ENCODE measurements at places on chromosomes 7 and 10.

DNA sequence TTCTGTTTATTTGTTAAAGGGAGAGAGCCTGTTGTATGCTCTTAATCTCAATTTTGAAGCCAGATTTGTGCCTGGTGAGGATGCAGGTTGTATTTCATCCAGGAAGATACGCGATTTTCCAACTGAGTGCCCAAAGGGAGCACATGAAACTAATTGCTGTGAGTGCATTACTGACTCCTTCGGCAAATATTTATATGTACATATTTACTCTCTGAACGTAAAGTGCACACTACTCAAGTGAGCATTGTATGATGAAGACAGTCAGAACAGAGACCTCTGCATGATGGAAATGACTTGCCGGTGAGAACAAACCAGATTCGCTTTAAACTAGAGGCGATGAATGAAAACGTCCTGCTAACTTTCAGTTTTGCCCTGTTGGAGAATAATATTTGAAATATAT is 130.1 kb downstream of the MALRD1 start:
- no peak for DNase-seq

- no peak for DNase-seq
These were observed 243.4 kb upstream of the SEMA3C start for GRCh38 chr7:81162234-81162633.

DNA sequence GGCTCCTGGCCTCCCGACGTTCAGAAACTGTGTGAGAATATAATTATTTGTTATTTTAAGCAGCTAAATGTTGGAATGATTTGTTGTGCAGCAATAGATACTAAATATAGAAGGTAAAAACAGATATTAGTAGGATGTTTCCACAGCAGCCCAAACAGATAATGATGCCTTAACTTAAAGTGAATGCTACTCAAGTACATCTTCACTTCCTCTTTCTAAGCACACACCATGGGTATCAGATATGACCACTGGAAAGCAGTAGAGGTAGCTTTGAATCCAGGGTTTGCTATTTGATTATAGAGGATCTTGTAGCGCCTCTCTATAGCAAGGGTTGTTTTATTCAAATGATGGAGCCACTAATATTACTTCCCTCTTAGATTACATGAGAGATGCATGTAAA is 38.2 kb upstream of the BET1 start:
- no peak for DNase-seq

DNA sequence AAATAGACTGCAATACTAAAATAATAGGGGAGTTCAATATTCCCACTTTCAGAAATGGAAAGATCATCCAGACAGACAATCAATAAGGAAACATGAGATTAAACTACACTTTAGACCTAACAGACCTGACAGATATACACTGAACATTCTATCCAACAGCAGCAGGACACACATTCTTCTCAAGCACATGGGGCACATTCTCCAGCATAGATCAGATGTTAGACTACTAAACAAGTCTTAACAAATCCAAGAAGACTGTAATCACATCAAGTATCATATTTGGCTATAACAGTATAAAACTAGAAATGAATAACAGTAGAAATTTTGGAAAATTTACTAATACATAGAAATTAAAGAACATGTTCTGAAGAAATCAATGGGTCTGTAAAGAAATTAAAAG is 458.9 kb upstream of the ANKRD30A start:
- no peak for DNase-seq

DNA sequence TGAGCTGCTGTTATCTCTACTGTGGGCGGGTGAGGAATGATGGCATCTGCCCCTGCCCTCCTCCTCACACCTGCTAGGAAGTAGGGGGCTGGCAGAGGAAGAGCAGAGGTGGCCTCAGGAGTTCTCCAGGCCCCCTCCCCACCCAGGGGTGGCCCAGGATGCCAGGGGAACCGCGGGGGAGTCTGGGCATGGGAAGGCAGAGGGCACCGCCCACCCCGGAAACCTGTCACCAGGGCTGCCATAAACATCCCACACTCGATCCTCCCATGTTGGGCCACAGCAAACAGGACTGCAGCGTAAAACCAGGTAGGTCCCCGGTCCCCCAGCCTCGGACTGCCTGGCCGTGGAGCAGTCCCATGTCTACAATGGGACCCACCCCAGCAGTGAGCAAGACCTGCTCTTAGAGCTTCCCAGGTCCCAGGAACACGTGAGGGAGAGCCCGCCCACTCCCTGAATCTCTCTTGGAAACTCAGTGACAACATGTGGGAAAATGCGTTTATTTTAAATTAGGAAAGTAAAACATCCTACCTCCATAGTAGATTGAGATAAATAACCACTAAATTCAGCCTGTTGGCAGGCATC is 23.4 kb downstream of the EBF3 start:
- no peak for DNase-seq

DNA sequence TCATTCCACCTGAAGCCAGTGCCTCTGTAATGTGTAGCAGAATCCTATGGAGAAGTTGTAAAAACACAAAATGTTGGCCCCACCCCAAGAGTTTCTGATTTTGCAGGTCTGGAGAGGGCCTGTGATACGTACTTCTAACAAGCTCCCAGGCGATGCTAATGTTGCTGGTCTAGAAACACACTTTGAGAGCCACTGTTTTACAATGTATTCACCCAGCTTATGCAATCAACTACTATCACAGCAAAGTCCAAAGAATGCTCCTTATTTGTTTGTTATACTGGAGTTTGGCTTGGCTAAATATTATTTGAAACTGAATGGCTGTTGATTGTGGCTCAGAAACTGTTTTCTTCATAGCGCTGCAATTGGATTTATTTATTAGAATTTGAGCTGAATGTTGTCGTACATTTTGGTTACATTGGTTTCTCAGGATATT is 44.3 kb downstream of the DNAJB9 start:
- no peak for DNase-seq

- DNase-seq, result no peak
These were observed 25.4 kb upstream of the GATAD1 start for GRCh38 chr7:92421676-92422435.

GRCh38 chr10:126583552-126584200 is 86.8 kb downstream of the C10orf90 start:
- no peak for DNase-seq

- DNase-seq, result no peak
These were observed 26.3 kb downstream of the WBP1L start for GRCh38 chr10:102770108-102770482.

- DNase-seq, result no peak
These were observed 60.2 kb downstream of the NRP1 start for GRCh38 chr10:33274096-33274785.

DNA sequence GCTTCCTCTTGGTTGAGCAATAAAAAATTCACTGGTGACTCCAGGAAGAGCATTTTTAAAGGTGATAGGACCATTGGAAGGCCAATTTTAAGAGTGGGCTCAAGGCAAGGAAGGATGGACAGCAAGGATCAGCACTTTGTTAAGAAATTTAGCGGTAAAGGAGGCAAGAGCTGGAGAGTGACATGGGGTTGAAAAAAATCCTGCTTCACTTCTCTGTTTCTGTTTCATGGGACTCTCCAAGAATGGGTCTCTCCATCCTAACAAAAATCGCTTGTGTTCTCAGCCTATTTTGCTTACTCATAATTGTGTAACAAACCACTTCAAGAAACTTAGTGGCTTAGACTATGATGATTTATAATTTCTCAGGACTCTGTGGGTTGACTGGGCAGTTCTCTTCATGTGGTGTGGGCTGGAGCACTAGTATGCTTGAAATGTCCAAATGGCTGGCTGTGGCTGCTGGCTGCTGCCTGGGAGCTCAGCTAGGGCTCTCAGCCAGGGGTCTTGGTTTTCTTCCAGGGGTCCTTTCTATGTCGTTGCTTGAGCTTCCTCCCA is 59.8 kb upstream of the ZNRF2 start:
- DNase-seq, result no peak

GRCh38 chr7:10343108-10343507 is 630.6 kb upstream of the PHF14 start:
- DNase-seq, result no peak

GRCh38 chr7:18893156-18893555 is 224.3 kb downstream of the TWIST1 start:
- no peak for DNase-seq

DNA sequence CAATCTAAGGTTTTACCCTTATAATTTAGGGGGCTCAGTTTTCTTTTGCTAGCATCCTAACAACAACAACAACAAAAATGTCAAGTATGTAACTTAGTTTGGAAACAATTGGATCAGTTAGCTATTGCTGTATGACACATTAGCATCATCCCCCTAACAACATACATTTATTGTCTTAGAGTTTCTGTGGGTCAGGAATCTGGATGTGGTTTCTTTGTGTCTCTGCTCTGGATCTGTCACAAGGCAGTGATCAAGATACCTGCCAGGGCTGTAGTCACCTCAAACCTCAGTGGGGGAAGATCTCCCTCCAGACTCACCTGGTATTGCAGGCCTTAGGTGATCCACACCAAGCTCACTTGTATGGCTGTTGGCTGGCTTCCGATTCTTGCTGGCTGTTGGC is 18.3 kb downstream of the CREB5 start:
- no peak for DNase-seq

GRCh38 chr10:85067955-85068354 is 739.6 kb downstream of the CCSER2 start:
- DNase-seq, result no peak

DNA sequence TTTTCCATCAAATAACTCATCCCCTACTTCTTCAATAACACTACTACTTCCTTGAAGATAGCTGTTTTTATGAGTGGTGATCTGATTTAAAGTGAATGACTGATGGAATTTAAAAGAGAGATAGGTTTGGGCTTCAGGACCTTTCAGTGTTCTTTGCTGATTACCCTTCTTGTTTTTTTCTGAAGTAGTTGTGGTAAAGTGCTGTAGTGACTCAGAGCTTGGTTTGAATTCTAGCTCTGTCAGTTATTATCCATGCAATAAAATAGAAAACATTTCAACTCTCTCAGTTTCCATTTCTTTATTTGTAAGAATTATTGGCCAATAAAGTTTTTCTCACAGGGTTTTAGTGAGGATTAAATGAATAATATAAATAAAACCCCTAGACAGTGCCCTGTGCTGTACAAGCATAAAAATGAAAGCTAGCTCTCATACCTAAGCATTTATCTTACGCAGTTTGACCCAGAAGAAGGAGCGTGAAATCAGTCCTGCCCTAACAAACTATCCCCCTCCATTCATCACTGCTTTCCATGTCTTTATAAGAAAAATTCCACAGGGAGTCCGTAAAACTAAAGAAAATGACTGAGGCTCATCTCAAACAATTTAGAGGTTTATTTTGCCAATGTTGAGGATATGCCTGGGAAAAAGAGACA is 25.1 kb upstream of the AKAP9 start:
- DNase-seq, result no peak

DNA sequence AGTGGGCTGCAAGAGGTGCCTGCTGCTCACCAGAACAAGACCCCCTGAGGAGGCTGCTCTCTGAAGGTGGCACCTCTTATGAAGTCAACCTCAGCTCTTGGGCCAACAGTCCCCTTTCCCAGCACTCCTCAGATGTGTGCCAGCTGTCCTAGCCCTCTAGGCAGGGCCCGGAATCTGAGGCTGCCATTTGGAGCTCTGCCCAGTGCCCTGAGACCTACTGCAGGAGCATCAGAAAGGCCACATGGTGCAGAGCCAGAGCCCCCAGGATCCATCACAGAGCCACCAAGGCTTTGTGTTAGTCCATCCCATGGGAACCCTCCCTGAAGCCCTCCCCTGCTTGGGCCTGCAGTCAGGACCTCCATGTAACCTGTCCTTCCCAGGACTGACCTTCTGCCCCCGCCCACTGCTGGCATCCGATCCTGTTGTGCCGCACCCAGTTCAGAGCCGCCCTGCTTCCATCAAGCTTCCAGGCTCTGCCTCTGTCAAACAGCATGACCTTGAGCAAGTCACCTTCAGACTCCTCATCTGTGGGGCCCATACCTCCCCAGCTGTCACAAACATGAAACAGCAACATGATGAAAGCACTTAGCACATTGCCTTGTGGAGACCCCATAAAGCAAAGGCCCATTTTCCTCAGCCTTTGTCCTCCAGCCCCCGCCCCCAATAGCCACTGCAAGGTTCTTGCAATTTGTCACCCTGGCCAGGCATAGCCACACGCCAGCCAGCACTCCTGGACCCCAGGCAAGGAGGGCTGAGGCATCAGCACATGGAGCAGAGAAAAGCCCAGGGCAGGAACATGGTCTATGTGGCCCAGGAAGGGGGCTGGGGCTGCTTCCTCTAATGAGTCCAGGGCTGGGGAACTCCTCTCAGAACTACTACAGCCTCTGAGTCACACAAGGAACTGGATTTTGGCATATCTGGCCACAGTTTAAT is 51.7 kb downstream of the GRID1 start:
- no peak for DNase-seq

- no peak for DNase-seq
These were observed 753.2 kb downstream of the DNAJB9 start for GRCh38 chr7:109322833-109323232.

GRCh38 chr7:29647020-29647654 is 83.5 kb downstream of the PRR15 start:
- no peak for DNase-seq

DNA sequence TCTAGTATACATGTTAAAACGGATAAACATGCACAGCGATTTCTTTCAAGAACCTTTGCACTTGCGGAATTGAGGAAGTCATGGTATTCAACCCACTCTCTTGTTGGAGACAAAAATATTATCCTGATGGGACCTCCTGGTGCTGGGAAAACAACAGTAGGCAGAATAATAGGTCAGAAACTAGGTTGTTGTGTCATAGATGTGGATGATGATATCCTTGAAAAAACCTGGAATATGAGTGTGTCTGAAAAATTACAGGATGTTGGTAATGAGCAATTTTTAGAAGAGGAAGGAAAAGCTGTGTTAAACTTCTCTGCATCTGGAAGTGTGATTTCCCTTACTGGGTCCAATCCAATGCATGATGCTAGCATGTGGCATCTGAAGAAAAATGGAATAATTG is 6.9 kb downstream of the THNSL1 start:
- no peak for DNase-seq

- DNase-seq, result no peak
These were observed 13.2 kb upstream of the AOC1 start for GRCh38 chr7:150838965-150839650.

- no peak for DNase-seq
These were observed 3.1 kb downstream of the AASS start for GRCh38 chr7:122140918-122141317.

DNA sequence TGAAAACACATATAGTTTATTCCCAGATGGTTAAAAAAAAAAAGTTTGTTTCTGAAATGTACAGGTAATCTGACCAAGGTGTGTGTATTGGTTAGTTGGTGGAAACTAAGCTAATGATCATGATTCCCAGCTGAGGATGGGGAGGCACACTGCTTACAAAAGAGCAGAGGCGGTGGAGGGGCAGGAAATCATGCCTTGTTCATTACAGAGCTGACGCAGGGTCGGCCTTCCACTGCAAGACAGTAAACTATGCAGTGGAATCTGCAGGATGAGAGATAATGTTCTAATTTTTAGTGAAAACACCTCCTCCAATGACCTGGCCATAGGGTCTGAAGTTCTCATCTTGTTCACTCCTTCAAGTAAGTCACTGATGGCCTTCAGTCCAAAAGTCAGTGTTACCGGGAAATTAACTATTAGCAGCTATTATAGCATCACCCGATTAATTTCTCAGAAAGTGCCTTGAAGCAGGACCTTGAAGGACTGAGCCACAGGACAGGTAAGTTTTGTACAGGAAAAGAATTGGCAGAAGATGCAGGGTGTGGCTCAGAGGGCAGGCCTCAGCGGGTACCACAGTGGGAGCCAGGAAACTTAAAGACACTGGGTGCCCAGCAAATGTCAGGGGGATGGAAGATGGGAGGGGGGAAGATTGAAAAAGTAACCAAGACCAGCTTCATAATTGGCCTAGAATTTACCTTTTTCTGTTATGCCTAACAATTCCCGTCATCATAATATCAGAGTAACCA is 36.0 kb downstream of the MYOF start:
- DNase-seq, result peak; percentile 12

- DNase-seq, result no peak
These were observed 94.1 kb downstream of the LRRC4 start for GRCh38 chr7:127937066-127937680.

Measured in uterus (tissue), 4 donors.